Fibroblast of gingiva (primary cell): ENCODE measurements at places on chromosomes 7 and 10.

DNA sequence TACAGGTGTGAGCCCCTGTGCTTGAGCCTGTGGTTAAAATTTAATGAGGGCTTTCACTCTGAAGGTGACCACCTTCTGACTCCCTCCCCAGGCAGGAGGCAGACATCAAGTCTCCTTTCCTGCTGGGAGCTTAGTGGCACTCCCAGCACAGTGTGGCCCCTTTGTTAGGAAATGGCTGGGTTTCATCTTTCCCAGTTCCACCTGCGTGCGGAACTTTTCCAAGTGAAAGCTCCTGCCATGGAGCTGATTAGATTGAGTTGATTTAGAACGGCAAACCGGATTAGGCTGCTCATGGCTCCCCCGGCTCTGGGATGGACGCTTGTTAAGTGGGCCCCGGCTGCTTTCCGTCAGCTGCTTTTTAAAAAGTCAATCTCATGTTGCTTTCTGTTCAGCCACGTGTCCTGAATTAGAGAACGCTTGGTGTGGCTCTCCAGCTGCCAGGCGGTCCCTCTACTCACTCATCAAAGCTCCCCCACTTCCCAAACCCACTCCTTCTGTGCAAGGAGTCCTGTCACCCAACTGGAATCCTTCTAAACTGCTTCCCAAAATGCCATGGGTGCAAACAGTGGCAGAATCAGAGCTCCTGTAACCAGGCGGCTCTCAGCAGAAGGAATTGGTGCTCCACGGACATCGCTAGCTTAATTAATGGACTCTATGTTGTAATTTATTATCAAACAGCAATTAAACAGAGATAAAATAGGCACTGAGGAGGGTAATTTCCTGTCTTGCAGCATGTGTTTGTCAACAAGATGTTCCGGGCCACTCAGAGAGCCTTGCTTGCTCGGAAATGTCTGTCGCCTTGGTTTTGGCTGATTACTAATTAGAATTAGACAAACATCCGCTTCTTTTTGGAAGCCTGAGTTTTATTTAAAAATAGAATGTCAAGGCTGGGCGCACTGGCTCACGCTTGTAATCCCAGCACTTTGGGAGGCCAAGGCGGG, 551.2 kb downstream of the GALNT17 start:
- no peak for DNase-seq

DNA sequence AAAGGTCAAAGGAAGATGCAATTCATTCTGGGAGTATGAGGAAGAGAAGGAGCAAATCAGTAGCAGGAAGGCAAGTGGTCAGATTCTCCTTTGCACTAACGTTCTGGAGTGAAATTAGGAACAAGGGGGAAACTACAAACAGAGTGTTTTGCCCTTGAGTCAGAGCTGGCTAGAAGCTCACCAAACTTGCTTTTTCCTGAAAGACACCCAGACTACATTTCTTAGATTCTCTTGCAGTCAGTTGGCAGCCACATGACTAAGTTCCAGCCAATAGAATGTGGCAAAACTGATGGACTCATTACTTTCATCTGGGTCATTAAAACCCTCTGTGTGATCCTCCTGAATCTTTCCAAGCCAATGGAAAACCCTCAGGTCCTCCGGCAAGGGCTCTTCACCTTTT, 18.6 kb upstream of the DLX5 start:
- DNase-seq: no peak

DNA sequence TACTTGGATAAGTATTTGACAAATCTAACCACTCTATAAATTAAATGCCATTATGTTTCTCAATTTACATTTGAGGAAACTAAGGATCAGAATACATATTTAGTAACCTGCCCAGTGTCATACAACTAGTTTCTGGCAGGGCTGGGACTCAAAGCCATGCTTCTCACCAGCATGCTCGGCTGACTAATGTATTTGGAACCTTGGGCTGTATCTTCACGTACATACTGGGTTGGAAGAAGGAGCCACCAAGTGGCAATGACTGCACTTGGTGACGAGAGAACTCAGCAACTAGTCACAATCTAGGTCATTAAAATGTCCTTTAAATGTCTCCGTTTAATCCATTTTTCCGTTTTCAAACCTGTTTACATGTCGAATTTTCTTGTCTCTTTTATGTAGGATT, 42.9 kb downstream of the CHRM2 start:
- DNase-seq: peak; percentile 3

DNA sequence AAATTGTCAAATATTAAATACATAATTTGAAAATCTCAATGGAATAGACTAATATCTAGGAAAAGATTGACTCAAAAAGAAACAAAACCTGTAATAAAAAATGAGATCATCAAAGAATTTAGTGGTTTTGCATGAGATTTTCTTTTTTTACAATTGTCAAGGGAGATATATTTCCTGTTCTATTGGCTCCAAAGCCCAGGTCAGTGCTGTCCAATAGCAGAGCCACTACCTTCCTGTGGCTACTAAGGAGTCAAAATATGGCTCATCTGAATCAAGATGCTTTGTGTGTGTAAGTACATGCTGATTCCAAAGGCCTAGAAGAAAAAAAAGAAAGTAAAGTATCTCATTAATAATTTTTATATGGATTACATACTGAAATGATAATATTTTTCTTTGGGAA, 191.9 kb downstream of the C7orf25 start:
- DNase-seq: no peak

GRCh38 chr7:106736508-106737201, 75.7 kb upstream of the CCDC71L start:
- DNase-seq: peak; percentile 75

DNA sequence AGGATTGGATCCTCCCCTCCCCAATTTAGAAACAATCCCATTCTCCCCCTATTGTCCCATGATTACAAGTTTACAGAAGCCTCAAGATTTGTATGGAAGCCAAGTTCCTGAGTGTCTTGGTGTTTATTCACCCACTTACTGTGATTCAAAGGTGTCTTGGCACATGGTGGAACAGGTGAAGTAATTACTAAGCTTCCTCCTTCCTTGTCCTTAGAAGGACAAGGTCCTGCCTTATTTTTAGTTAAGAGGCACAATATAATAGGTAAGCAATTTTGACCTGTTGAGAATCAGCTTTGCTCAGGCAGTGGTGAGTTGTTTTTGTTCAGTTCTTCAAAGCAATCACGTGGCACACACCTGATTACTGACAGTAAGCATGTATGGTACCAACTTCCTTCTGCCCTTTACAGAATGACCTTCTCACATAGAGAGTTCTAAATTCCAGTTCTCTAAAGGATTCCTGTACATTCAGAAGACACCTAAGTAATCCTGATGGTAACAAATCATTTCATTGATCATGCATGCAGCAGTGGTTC, 60.7 kb upstream of the SLC13A1 start:
- DNase-seq: no peak

- no peak for DNase-seq
Measured at GRCh38 chr10:117553142-117553814, 10.7 kb downstream of the EMX2 start.

- peak; percentile 12 for DNase-seq
Measured at GRCh38 chr10:34538281-34538829, 276.7 kb downstream of the PARD3 start.

- DNase-seq: no peak
Measured at GRCh38 chr7:123665896-123666295, 10.2 kb downstream of the LMOD2 start.

GRCh38 chr10:73874267-73875138, at the start of gene CAMK2G:
TSS of gene CAMK2G (minus strand) at chr10:73874555. CDS start at chr10:73874461, 94 bp downstream.
- peak; percentile 85 for DNase-seq
